ENCODE measurements at places on chromosomes 1 and 21.

DNA sequence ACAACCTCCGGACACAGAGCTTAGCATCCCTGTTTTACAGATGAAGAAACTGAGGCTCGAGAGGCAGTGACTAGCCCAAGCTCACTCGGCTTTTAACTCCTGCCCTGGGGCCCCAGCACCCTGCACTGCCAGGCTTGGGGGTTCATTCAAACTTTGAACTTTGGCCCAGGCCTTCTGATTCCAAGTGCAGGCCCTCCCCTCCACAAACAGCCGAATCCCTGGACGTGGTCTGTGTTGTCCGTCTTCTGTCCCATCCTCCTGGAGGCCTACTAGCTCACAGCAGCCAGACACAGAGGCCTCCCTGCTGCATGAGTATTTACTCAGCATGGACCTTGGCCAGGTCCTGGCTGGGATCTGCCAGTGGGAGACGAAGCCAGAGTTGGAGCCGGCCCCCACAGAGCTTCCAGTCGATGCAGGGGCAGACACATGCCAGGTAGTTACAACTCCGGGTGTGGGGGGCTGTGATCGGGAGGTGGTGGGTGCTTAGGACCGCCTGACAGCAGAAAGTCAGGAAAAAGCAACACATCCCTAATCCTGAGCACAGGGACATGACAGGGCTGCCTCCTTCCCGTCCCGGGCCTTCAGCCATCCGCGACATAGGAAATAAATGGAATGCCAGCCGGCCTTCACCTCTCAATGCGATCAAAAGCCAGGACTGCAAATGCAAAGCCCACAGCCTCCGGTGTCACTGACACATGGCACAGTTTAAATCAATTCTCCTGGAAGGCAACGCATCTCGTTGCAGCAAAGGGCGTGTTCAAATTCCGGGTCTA, 7.4 kb downstream of the IFFO2 start:
- DNase-seq = no peak

- no peak for DNase-seq
These were observed 74.6 kb downstream of the DNTTIP2 start for GRCh38 chr1:93804412-93804811.

GRCh38 chr1:243483071-243483771, 227.4 kb downstream of the SDCCAG8 start:
- no peak for DNase-seq

DNA sequence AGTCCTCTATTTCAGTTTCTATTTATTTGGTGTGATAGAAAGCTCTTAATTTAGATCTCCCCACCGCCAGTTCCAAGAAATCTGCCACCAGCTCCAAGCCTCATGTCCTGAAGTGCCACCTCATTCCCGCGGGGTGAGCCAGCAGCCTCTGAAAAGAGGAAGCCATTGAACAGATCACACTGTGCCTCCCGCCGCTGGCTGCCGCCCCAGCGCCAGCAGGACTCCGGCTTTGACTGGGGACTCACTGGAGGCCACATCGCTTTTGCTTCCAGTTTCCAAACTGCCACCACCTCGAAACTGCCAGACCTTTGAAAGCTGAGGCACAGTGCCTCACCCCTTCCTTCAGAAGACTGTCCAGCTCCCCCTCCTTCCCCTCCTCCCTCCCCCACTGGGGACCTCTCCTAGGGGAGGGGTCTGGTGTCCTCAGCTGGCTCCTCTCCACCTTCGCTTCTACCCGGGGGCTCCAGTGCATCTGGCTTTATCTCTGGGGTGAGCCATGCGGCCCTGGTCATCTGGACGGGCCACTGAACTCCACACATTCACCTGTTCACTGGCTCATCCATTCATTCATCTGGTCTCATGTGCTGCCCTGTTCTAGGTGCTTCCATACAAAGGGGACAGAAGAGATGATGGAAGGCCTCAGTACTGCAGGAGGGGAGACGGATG, 58.9 kb downstream of the VPS26C start:
- DNase-seq = no peak

GRCh38 chr1:164671323-164671965, 112.5 kb downstream of the PBX1 start:
- DNase-seq = no peak

GRCh38 chr1:162191396-162192305, 122.2 kb downstream of the NOS1AP start:
- DNase-seq = no peak

DNA sequence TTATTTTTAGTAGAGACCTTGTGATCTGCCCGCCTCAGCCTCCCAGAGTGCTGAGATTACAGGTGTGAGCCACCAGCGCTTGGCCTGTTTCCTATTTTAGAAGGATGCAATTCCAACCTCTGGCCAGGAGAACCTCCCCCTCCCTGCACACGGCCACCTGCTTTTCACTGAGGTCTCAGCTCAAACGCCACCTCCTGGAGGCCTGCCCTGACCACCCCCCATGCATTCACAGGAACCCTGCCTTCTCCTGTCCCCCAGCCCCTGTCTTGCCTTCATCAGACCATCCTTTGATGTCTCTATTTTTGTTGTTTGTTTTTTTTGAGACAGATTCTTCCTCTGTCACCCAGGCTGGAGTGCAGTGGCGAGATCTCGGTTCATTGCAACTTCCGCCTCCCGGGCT, 2.3 kb downstream of the SRM start:
- DNase-seq = no peak

DNA sequence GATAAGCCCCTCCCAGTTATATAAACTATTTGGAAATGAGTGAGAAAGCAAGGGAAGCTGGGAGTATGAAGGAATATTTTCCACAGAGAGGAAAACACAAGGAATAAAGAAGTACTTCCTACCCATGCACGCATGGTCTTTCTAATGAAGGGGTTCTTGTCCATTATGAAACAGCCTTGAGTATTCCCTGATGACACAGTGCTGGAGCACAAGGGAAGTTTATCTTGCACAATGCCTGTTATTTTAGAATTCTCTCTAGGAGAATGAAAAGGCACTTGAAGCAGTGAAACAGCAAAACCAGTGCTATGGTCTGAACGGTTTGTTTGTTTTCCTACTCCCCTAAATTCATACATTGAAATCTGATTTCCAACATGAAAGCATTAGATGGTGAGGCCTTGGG, 38.6 kb upstream of the ADAMTS1 start:
- no peak for DNase-seq

GRCh38 chr1:203480525-203481084, 5.0 kb downstream of the PRELP start:
- DNase-seq = peak; percentile 88

- DNase-seq = no peak
These were observed 119.0 kb upstream of the USP24 start for GRCh38 chr1:55334160-55334559.

DNA sequence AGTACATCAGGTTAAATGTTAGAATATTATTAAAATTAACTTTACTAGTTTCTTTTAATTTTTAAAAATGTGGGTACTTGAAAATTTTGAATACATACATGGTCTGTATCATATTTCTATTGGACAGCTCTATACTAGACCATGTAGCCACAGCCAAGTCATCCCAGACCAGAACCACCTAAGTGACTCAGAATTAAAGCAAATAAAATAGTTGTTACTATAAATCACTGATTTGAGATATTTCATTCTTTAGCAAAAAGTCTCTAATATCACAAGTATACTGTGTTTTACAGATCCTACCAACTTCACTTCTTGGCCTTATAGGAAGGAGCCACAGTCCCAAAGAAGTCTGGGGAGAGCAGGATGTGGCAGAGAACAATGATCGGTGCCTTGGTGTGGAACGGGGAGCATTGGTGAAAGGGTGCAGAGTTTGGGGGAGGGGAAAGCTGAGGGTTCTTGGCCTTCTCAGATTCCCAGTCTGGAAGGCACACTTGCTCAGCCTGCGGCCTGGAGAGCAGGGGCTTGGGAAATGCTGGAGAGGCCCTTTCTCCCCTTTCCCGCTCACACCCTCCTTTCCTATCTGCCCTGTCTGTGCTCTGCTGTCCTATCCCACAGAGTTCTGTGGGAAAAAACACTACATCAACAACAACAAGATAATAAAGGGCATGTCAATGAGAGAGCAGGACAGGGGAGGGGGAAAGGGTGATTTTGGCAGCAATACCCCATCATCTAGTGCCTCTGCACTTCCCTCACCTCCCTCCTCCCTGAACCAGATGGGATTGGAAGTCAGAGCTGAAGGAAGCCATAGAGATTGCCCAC, 122.1 kb downstream of the NGF start:
- no peak for DNase-seq

GRCh38 chr1:202498542-202498941, 150.0 kb downstream of the PPP1R12B start:
- no peak for DNase-seq

- no peak for DNase-seq
These were observed 3.3 kb downstream of the MGST3 start for GRCh38 chr1:165634154-165634921.

DNA sequence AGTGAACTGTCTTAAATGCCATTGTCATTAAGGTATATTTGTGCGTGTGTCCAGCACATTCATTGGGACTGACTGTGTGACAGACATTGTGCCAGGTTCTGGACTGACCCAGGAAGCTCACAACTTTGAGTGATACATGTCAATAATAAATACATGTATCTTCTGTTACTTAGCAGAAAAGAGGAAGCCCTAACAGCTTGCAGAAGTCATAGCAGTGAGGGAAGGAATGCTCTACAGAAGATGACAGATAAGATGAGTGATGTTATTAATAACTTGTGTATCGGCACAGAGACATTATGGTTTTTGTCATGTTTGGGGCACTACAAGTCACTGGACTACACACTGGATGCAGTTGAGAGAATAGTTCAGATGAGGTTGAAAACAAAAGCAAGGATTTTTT, 1.2 kb upstream of the SRSF11 start:
- DNase-seq = no peak

- DNase-seq = no peak
These were observed 23.9 kb downstream of the CHD1L start for GRCh38 chr1:147266381-147266780.

DNA sequence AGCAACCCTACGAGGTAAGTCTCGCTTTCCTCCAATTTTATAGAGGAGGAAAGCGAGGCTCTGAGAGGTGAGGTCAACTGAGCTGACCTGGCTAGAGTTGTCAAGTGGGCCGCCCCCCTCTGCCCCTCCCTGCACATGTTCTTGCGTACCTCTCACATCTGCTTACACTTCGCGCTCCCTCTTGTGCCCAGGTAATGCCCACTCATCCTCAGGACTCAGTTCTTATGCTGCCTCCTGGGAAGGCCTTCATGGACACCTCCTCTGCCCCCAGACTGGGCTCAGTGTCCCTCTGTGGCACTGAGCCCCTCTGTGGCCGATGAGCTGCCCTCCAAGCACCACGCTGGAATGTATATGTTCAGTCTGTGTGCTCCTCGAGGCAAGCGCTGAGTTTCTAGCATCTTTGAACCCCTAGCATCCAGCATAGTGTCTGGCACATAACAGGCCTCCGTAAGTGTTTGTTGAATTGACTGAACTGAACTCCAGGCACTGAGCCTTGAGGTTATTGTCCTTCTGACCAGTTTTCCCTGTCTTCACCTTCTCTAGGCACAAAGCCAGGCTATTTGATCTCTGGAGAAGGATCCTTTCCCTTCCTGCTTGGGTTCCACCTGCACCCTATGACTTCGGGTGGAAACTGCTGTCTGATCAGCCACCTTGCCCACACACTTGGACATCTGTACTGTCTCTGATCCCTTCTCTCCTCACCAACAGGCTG, 13.5 kb downstream of the MOV10 start:
- DNase-seq = no peak

- no peak for DNase-seq
These were observed 13.9 kb downstream of the EPHX1 start for GRCh38 chr1:225823811-225824261.

DNA sequence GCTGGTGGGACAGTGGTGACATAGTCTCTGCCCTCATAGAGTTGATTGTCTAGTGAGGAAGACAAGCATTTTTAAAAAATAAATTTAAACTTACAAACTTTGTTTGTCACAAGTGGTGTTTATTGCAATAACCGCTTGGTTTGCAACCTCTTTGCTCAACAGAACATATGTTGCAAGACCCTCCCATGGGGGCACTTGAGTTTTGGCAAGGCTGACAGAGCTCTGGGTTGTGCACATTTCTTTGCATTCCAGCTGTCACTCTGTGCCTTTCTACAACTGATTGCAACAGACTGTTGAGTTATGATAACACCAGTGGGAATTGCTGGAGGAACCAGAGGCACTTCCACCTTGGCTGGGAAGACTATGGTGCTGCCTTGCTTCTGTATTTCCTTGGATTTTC, 58.4 kb downstream of the LAMC2 start:
- peak; percentile 70 for DNase-seq

DNA sequence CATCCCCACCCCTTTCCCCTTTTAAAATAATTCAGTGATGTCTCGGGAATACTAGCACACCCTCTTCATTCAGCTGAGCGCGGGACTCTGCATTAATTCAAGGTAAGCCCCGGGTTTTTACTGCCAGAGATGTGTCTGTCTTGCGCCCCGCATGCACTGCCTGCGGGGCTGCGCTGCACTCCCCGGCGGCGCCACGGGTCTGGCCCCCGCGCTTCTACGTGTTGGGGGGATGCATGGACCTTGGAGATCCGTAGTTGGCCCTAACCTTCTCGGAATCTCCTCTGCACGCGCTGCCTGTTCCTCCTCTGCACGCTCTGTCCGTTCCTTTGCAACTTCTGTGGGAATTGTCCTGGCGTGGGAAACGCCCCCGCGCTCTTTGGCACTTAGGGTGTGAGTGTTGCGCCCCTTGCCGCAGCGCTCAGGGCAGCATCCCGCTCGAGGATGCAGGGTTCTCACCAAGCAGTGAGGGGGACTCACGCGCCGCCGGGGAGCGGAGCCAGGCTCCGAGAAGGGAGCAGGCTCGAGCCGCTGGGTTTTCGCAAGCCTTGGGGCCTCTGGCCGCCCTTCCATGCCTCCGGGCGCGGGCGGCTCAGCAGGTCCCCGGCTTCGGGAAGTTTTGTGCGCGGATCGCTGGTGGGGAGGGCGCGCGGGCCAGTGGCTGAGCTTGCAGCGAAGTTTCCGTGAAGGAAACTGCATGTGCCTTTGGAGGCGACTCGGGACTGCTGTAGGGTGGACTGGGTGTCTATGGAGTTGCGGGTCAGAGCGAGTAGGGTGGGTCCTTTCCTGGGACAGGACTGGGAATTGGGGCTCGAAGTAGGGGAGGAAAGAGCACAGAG, 165.1 kb upstream of the CACNA1E start:
- no peak for DNase-seq

GRCh38 chr1:155389826-155390225, 69.1 kb downstream of the RUSC1 start:
- DNase-seq = no peak

DNA sequence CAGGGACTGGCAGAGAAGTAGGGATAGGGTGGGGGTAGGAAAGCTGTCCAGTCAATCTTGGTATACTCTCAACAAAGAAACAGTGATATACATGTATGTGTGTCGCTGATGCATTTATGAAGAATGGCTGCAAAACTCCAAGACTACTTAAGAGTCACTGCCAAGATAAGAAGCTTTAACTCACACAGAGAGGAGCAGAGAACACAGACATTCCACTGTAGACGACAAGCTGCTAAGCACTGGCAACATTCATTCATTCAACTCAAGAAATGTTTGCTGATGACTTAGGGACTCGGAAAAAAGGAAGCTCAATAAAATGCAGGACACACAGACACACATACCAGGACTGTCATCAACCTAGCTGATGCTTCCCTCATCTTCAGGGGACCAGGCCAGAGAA, 5.5 kb downstream of the CTNNBIP1 start:
- peak; percentile 14 for DNase-seq

- DNase-seq = no peak
These were observed 45.5 kb downstream of the PRDM15 start for GRCh38 chr21:41833497-41834115.

- no peak for DNase-seq
These were observed 1440.3 kb downstream of the NCAM2 start for GRCh38 chr21:22438428-22439086.
